Esophagus squamous epithelium (tissue), 5 donors: ENCODE measurements at places on chromosomes 4 and X. TPM values are rescaled to one million over a fixed set of nuclear protein-coding genes. Genes with fewer than 3 reads are reported as not detected.

DNA sequence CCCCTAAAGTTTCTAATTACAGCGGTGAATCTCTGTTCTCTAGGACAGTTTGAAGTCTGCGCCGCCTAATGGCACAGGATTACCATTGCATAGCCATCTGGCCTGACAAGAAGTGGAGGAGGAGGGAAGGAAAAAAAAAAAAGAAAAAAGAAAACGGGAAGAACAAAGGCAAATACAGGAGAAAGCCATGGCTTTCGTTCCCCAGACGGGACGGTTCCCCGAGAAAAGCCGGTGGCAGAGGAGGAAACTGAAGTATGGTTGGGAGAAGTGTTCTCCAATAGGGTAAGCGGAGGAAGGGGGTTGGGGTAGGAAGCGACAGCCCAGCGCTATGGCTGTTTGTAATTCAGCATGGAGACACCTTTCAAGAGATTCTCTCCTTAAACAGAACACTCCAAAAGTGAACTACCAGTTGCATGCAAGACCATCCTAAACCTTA, 80.8 kb downstream of the HMGN5 start:
- DNase-seq = no peak

DNA sequence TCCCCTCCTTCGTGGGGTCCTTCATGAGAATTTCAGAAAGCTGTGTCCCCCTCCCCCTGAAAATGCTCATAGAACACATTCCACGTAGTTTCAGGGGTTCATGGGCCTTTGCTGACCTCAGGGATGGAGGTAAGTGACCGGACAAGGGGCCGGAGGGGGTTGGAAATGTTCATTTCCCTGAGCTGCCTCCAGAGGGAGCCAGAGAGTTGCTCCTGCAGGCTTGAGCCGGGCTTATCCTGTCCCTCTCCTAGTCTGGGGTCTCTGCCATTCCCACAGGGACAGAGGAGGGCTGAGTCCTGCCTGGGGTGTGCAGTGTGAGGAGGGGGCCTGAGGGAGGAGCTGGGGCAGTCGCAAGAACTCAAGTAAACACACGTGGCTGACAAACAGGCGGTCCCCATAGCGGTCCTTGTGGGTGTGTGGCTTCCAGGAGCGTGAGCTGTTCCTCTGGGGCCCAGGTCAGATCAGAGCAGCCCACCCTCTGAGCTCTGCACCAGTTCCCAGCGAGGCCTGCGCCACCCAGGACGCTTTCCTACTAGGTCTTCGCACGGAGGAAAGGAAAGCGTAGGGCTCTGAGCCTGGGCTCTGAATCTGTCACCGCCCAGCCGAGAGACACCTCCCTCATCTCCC, 62.5 kb downstream of the WFS1 start:
- no peak for DNase-seq

- no peak for DNase-seq
Measured at GRCh38 chr4:99808260-99808857, 8.3 kb upstream of the DAPP1 start.

GRCh38 chrX:11267425-11267824, 25.8 kb upstream of the AMELX start:
- no peak for DNase-seq

GRCh38 chr4:40656201-40656863, 26.7 kb upstream of the RBM47 start:
- no peak for DNase-seq

DNA sequence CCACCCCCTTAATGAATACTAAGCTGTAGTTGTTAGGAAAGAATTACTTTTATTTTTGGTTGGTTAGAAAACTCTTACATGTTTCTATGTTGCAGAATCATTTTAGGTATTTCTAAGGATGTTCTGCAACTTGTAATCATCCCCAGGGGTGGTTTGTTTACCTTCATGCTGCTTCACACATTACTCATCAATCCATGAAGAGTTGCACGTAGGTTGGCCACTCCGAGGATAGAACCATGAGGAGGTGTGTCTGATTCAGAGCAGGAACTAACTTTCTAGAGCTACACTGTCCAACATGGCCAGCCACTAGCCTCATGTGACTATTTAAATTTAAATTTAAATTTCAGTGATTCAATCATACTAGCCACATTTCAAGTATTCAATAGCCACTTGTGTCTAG, 127.2 kb upstream of the FRMPD4 start:
- DNase-seq = no peak

DNA sequence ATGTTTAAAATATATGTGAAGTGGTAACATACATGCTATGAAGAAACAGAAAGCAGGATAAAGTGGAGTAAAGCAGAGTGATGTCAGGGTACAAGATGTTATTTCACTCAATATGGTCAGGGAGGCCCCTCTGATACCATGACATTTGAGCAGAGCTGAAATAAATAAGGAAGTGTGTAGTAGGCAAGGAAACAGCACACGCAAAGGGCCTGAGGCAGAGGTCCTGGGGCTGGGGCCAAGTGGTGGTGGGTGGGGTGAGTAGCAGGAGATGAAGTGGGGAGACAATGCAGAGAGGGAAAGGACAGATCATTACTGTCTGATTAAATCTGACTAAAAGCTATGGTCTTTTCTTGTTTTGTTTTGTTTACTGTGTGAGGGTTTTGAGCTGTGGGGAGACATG, 61.1 kb downstream of the FAM13A start:
- no peak for DNase-seq

GRCh38 chrX:45083314-45083713, 117.4 kb downstream of the DIPK2B start:
- no peak for DNase-seq

- no peak for DNase-seq
Measured at GRCh38 chr4:14293582-14293981, 666.1 kb upstream of the BOD1L1 start.

DNA sequence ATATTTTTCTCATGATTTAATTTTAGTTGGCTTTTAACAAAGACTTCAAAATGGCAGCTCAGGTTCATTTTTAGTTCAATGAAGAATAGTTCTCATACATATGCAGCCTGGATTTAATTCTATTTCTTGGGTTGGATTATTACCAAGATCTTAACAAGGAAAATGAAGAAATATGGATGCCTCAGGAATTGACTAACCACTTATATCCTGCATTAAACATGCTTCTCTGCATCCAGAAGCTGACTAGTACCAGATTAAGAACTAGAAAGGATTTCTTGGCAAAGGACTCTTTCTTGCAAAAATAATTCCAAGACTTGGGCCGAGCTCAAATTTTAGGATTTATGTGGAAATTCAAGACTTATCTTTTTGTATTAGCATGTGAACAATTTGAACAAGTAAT, 5.6 kb upstream of the KLHL2 start:
- no peak for DNase-seq

DNA sequence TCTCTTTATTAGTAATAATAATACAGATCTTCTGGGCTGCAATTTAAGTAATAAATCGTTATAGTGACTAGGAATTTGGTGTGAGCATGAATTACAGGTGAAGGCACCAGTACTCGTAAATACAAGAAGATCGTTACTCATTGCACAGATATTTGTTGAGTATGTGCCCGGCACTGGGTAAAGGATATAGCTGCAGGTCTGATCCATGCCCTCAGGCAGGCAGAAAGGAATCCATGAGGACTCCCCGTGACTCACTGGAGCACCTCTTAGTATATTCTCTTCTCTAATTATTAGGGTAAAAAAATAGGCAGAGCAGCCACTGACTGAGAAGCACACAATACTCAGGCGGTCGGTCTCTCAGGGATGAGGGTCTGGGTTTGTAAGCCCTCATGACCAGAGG, 868.3 kb downstream of the RAB28 start:
- no peak for DNase-seq

DNA sequence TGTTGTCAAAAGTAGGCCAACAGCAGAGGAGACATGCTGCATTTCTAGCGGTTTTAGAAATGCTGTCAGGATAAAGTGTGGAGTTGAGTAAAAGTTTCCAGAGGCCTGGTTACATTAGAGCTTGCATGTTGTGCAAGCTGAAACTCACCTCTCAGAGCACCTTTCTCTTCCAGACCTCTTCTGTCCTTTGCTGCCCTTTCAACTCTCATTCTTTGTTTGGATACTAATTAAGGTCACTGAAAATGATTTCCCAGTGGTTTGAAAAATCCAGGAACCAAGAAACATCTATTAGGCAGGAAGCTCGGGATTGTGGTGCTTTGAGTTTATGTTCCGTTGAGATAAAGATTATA, 426.6 kb downstream of the MAPK10 start:
- no peak for DNase-seq

DNA sequence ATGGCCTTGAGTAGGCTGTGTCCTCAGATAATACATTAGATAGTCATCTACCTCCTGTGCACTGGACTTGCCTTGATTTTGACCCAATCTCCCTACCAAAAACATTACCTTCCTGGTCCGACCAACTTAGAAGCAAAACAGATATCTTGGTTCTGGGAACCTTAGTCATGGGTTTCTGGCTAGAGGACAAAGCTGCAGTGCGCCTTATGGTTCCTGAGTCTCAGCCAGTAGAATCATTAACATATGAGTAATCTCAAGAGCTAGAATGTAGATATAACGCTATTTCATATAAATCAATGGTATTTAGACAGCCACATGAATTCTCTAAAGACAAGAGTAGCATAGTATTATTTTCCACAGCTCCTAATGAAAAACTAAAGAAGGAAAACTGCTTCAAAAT, 83.1 kb downstream of the GRIA3 start:
- no peak for DNase-seq

- no peak for DNase-seq
Measured at GRCh38 chr4:48844843-48845242, 14.0 kb downstream of the OCIAD1 start.

DNA sequence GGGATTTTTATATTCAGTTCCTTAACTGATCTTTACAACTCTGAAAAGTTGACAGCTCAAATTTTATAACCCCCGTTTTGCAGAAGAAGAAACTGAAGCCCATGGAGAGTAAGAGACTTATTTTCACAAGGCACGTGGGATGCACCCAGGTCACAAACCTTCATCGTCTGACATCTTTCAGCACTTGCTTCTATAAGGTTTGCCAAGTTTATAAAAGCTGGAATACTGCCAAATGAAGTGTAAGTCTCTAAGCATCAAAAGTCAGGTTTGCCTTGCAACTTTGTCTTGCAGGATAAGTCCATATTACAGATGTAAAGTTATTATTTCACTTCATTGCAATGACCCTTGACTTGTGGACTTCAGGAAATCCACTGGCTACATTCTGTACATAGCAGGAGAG, 6.3 kb upstream of the KCNIP4 start:
- no peak for DNase-seq

DNA sequence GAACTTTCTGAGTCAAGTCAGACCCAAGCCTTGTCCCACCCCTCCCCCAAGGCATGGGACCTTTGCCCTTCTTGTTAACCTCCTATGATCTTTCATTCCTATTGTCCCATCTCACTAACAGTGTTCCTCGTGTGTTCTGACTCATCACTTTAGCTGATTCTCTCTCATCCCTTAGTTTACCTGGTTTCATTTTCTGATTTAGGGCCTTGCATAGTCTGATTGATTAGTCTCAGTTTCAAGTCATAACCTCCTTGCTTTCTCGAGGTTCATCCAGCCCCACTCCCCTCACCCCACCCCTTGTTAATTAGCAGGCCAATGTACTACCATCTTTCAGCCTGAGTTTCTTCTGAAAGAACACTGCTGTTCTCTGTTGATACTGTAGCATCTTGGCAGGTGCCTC, 517.4 kb downstream of the RPA4 start:
- no peak for DNase-seq

GRCh38 chr4:148790691-148791090, 348.5 kb upstream of the NR3C2 start:
- no peak for DNase-seq

DNA sequence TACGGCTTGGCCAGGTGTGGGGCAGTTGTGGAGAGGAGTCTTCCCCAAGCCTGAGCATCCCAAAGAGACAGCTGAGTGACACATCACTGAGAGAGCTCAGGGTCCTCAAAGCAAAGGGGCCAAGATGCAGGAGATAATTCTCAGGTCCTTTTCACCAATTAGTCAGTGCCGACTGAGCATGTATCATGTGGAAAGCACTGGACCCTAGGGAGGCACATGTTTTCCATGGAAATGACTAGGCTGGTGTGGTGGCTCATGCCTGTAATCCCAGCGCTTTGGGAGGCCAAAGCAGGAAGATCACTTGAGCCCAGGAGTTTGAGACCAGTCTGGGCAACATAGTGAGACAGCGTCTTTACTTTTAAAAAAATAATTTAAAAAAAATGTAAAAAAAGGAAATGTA, 67.3 kb upstream of the PRPS1 start:
- no peak for DNase-seq

- DNase-seq = no peak
Measured at GRCh38 chrX:78769101-78769755, 21.7 kb downstream of the LPAR4 start.

Gene TNIP3
- total RNA-seq = 0.15 TPM

Gene ATOH1
- total RNA-seq = not detected

Gene NXF2B
- not detected for total RNA-seq
